NCI-H1417 (cell line): ENCODE measurements at places on chromosomes 2 and 18.

GRCh38 chr2:25276569-25277465 lies 64.9 kb downstream of the DNMT3A start:
- DNase-seq, result no peak

GRCh38 chr2:67845621-67846369 lies 217.0 kb downstream of the C1D start:
- peak; percentile 77 for DNase-seq

GRCh38 chr2:132581991-132582738 lies 87.8 kb downstream of the LYPD1 start:
- peak; percentile 1 for DNase-seq

GRCh38 chr2:53475766-53476165 lies 291.8 kb upstream of the CHAC2 start:
- DNase-seq, result no peak

DNA sequence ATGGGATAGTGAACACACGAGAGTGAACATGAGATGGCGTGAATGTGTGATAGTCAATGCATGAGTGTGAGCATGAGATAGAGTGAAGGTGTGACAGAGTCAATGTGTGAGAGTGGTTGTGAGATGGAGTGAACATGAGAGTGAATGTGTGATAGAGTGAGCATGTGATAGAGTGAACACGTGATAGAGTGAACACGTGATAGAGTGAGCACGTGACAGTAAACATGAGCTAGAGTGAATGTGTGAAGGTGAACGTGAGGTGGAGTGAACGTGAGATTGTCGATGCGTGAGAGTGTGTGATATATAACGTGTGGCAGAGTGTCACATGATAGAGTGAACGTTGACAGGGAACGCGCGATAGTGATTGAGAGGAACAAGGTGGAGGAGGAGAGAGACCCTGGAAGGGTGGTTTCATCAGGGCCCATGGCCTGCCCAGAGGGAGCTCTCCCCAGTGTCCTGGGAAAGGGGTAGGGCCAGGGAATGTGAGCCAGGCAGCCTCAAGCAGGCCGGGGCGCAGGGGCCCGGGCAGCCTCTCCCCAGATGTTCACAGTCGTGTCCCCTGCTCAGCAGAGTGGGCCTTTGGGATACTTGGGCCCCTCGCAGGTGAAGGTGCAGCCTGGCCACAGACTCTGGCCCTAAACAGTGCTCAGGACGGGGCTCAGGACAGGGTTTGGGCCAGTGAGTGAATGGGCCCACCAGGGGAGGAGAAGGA lies 516.9 kb downstream of the EIPR1 start:
- DNase-seq, result no peak

- no peak for DNase-seq
These were observed 418 bp downstream of the WDR75 start for GRCh38 chr2:189441709-189442074.

DNA sequence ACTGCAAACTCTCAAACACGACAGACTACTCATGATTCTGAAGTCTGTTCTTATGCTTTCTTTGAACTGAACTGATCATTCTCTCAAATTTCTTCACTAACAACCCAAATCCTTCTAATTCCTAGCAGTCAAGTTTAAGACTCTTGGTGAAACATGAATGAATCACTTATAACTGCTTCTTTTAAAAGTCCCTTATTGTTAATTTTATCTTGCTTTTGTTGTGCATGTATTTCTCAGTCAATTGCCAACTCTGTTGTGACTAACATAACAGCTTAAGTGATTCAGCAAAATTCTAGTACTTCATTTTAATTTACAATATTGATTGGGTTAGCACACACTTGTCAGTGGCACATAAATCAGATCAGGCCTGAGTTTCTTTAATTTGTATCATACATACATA lies 357.0 kb upstream of the FSIP2 start:
- no peak for DNase-seq

- no peak for DNase-seq
These were observed 96.6 kb upstream of the TWSG1 start for GRCh38 chr18:9237981-9238380.

DNA sequence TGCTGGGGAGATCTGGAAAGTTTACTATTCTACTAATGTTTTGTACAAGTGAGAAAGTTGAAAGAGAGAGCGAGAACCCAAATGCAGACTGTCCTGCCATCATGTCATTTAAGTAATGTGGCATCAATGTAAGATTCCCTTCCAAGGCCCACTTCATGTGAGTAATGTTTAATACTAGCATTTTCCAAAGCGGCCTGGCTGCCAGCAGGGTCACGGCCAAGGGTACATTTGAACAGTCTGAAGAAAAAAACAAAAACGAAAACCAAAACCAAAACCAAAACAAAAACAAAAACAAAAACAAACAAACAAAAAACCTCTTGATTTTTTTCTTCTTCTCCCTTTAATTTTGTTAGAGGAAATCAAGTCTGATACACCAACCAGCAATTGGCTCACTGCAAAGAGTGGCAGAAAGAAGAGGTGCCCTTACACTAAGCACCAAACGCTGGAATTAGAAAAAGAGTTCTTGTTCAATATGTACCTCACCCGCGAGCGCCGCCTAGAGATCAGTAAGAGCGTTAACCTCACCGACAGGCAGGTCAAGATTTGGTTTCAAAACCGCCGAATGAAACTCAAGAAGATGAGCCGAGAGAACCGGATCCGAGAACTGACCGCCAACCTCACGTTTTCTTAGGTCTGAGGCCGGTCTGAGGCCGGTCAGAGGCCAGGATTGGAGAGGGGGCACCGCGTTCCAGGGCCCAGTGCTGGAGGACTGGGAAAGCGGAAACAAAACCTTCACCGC lies 2.2 kb downstream of the HOXD10 start:
- peak; percentile 6 for DNase-seq

- DNase-seq, result no peak
These were observed 234.2 kb upstream of the SPOPL start for GRCh38 chr2:138267161-138267901.

- DNase-seq, result no peak
These were observed 356.8 kb downstream of the NR4A2 start for GRCh38 chr2:155975734-155976133.

GRCh38 chr2:109374548-109375130 lies 239.1 kb downstream of the SEPTIN10 start:
- DNase-seq, result no peak

GRCh38 chr18:12325726-12326245 lies 17.7 kb downstream of the TUBB6 start:
- no peak for DNase-seq

GRCh38 chr18:23563377-23564043 lies 22.8 kb downstream of the NPC1 start:
- no peak for DNase-seq

- no peak for DNase-seq
These were observed 434.5 kb upstream of the GYPC start for GRCh38 chr2:126221506-126221905.

GRCh38 chr2:24899361-24899910 lies 20.6 kb downstream of the ADCY3 start:
- no peak for DNase-seq

- no peak for DNase-seq
These were observed 537 bp upstream of the ZC3H15 start for GRCh38 chr2:186485576-186485870.

DNA sequence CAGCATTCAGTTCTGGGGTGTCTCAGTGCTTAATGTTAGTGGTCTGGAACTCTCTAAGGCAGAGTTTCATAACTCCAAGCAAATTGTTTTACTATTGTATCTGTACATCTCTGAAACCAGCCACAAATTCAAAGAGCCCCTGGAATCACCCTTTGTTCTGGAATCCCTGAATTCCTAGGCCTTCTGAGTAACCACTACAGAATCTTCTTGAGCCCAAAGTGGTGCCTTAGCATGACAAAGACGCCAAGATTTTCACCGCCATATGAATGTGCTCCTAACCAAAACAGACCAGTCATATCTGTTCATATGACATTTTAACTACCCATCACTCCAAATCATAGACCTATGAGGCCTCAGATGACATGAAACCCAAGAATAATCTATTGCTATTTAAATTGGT lies 668.1 kb downstream of the EPHA4 start:
- no peak for DNase-seq

GRCh38 chr2:130951018-130951417 lies 114.3 kb downstream of the ARHGEF4 start:
- no peak for DNase-seq

GRCh38 chr2:146295080-146295670 lies 1549.7 kb upstream of the ACVR2A start:
- no peak for DNase-seq

DNA sequence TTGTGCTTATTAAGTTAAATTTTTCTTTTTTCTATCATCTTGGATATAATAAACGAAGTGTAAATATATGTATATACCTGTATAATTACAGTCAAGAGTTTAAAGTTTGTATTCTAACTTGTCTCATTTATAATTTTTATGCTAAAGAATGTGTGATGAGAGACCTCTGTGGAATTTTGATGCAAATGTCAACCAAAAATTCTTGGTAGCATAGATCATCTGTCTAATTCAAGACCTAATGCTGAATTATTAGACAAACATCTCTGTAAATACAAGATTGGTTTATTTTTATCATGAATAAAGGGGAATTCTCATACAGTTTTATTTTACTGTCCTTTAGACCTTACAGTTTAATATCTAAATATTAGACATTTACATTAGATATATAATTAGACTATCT lies 149.2 kb upstream of the VWC2L start:
- DNase-seq, result no peak

GRCh38 chr2:215601990-215602721 lies 166.3 kb upstream of the FN1 start:
- no peak for DNase-seq

- no peak for DNase-seq
These were observed 114.1 kb downstream of the NDUFA10 start for GRCh38 chr2:239910851-239911640.

- DNase-seq, result no peak
These were observed 182.5 kb downstream of the PRKCE start for GRCh38 chr2:45833968-45834344.

DNA sequence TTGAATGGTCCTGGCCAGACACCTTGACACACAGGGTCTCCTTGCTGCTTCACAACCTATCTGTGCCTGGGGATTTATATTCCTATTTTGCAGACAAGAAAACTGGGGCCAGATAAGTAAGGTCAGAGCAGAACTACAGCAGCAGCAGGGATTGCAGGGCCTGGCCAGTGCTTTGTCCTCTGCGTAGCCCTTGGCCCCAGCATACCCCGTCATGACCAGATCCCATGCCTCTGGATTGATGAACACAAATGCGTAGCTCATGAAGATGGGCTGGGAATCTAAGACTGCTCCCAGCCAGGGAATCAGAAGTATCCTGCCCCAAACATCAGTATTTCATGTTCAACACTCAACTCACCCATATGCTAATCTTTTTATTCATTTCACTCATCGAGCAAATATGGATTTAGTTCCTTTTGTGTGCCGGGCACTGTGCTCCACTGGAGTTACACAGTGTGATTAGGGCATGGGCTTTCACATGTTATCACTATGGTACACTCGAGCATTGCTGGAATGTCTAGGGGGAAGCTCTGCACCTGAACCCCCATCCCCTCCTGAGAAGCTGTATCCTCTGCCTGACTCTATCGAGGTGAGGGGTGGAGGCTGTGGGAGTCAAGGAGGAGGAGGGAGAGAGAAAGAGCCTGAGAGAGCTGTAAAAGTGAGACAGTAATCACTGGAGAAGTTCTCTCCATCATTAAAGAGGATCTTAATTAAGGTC lies 143.3 kb downstream of the CYP26B1 start:
- DNase-seq, result no peak

- DNase-seq, result no peak
These were observed 125.5 kb downstream of the CDH7 start for GRCh38 chr18:65876310-65876709.

GRCh38 chr2:102837626-102838198 lies 75.9 kb downstream of the TMEM182 start:
- no peak for DNase-seq

DNA sequence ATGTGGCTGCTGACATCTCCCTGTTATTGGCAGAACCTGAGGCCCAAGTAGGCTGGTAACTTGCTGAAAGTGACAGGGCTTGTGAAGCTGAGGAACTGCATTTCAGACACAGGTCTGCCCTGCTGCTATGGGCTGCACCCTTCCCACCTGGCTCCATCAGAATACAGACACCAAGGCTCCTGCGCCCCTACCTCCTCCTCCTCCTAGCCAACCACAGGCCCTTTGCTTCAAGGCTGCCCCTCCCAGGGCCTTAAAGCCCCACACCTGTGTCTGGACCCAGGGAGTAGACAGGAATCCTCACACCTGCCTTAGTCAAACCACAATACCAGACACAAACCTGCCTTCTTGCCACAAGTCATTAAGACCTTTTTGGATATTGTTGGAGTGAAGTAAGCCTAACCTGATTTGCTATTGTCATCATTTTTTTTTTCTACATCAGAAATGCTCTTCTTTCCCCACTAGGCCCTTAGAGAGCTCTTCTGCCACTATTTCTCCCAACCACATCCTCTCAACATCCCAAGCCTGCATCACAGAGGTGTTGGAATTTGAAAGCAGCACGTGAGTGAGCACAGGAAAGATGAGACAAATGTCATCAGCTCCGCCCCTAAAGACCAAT lies 489.7 kb downstream of the EIPR1 start:
- DNase-seq, result no peak

GRCh38 chr2:28583899-28584553 lies 88.2 kb downstream of the PLB1 start:
- peak; percentile 22 for DNase-seq
